Stimulated activated CD4-positive, alpha-beta T cell treated with anti-CD3 and anti-CD28 coated beads, TNF-alpha, amount 100 ng/mL, for 48 hours (primary cell): ENCODE measurements at places on chromosomes 2 and 18.

DNA sequence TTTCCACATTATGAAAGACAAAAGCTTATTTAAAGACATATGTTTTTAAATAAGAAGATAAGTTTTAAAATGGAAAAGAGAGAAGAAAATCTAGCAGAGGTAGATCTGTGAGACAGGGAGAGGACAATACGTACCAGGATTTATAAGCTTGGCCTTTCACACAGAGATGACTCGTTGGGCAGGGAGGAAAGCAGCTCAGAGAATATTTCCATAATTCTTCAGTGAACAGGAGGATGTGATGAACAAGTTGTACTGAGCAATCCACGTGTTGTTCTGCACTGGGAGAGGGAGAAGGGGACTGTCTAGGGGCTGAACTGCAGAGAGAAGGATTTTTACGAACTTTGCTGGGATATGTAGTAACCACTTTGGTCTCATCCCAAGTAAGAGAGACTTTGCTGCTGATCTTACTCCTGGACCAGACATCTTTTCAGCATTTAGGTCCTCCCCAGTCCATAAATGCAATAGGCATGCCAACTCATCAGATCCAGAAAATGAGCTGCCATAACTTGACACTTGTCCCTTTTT lies 162.5 kb upstream of the SETBP1 start:
- no peak for DNase-seq

DNA sequence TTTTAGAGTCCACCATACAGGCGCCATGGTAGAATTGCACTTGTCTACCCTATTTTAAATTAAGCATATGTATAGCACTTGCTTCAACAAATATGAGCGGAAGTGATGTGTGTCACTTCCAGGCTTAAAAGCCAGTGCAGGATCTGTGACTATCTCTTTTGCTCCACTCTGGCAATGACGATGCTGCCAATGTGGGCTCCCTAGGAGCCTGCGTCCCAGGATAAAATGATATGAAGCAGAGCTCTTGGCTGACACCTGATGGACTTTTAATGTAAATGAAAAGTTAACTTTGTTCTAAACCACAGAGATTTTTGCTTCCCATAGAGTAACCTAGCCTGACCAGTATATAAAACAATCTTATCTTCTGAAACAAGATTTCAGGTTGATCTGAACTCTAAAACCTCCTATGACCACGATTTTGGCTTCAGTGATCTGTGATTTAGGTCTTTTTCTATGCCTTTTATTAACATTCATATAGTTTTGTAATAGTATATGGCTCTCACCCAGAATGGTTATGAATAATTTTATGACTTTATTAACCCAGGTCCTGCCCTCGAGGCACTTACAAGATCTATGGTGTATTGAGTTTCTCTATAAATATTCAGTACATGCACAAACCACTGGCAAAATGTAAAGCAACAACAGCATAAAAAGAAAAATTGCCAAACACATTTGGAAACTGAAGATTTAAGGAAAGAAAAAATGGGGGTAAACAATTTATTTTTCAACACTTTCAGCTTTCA lies 422.5 kb upstream of the PIK3C3 start:
- DNase-seq = no peak

DNA sequence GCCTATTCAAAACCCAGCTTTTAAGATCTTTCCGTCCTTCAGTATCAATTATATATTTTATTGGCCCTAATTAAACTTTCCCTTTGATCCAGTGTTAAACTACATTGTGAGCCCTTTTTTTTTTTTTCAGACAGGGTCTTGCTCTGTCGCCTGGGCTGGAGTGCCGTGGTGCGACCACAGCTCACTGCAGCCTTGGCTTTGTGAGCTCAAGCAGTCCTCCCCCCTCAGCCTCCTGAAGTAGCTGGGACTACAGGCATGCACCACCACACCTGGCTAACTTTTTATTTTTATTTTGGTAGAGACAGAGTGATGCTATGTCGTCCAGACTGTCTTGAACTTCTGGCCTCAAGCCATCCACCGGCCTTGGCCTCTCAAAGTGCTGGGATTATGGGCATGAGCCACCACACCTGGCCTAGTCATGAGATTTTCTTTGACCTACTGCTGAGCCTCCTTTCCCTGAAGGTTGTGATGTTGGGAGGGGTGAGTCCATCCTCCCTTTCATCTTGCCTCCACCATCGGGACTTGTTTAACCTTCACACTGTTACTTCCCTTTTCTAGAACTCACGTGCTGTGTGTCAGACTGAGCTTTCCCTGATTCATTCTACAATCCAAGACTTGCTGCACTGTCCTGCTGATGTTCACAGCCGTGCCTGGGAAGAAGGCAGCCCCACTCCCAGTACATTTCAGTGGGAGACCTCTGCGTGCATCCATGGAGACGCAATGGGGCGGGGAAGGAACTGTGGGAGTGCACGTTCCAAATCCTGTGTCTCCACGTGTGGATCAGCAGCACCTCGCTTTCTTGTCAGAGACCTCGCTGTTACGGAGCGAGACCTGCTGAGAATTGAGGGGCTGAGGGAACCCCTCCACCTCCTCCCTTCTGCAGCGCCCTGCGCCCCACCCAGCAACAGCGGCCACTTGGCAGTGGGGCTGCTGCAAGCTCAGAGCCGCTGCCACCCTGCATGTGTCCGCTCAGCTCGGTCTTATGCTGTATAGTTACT lies 10.8 kb downstream of the OXER1 start:
- DNase-seq = no peak

DNA sequence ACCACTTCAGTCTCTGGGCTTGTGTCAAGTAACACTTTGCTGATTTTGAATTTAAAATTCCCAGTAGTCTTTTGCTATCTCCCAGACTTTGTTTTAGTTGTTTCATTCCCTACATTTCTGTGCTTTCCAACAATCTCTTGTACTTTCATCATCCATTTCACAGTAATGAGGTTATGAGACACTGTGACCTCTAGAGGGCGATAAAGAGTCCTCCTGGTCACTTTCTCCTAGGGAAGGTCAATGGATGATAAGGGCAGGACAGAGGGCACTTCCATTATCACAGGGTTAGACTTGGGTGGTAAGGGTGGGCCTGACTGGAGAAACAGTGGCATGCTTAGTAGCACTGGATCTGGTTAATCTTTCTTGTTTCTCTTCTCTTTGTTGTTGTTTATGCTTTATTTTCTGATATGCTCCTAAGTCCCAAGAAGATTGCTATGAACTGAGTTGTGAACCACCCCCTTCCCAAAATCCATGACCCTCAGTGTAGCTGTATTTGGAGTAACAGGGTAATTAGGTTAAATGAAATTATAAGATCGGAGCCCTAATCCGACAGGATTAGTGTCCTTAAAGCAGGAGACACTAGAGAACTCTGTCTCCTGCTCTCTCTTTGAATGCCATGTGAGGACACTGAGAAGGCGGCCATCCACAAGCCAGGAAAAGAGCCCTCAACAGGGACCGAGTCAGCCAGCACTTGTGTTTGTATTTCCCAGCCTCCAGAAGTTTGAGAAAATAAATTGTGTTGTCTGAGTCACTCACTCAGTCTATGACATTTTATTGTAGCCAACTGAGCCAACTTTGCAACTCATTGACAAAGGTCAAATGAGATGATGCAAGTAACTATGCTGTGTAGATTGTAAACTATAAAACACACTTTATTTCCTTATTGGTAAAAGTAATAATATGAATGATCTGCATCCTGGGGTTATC lies 779.2 kb downstream of the CNTNAP5 start:
- no peak for DNase-seq

- DNase-seq = no peak
Measured at GRCh38 chr2:30439879-30440278, 7.2 kb upstream of the LCLAT1 start.

DNA sequence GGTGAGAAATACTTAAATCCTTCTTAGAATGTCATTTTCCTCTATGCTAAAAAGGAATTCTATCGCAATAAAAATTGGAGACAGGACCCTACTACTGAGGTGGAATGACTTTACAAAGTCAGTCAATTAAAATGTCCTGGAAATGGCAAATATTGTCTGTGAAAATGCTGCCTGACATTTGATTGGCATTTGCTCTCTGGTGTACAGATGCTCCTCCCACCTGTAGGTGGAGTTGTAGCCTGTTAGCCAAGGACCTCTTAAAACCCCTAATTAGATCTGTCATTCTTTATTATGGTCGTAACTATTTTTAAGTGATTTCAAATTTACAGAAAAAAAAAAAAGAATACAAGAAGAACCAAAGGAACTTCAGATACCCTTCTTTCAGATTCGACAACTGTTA lies 393.1 kb upstream of the KLHL29 start:
- DNase-seq = no peak
